NCI-H1092 treated with DMSO at 0.1 percent for 48 hours (cell line): ENCODE measurements at places on chromosomes 1 and 21.

DNA sequence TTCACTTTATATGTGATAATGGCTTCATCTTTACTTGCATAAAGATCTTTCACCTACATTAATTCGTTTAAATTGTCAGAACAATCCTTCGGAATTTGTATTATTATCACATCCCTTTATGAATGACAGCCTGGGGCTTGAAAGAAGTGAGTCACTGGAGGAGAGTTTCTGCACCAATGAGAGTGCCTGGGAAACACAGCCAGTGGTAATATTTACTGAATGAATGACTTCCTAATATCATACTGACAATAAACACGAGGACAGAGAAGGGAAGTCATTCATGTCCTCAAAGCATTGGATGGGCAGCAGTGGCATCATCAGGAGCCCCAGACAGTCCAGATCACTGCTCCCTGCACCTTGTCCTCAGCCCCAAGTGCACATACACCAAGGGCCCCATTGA lies 40.7 kb upstream of the PDE4B start:
- DNase-seq: no peak

DNA sequence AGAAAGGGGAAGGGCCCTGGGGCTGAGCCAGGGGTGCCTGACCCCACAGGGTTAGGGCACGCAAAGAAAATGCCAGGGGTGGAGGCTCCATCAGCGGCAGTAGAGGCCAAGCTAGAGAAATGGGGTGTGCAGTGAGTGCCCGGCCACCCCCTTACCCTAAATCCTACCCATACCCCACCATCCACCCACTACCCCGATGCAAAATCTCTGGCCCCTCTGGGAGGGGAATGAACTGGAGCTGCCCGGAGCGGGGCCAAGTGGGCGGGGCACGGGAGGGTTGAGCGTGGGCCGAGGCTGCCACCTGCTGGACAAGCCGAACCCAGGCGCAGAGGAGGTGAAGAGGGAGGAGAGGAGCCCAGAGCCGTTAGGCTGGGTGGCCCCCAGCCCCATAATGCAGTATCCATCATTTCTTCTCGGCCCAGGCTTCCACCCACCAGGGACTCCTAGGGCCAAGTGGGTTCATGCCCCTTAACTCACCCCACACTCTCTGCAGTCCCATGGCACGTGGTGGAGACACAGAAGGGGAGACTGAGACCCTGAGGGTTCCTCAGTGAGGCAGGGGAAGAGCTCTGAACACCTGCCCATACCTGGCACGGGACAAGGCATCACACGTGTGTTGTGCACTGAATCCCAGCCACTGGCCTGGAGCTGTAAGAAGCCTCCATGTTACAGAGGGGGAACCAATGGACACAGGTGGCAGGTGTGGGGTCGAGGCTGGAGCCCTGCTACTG lies 1.4 kb upstream of the C1QC start:
- DNase-seq: peak; percentile 66

GRCh38 chr1:35298464-35298863 lies 30.0 kb downstream of the ZMYM4 start:
- peak; percentile 34 for DNase-seq

- DNase-seq: no peak
Measured at GRCh38 chr1:211612786-211613107, 33.8 kb upstream of the SLC30A1 start.

GRCh38 chr1:53547231-53547790 lies 88.1 kb downstream of the DMRTB1 start:
- no peak for DNase-seq

GRCh38 chr1:88655140-88655539 lies 28.9 kb upstream of the PKN2 start:
- no peak for DNase-seq

DNA sequence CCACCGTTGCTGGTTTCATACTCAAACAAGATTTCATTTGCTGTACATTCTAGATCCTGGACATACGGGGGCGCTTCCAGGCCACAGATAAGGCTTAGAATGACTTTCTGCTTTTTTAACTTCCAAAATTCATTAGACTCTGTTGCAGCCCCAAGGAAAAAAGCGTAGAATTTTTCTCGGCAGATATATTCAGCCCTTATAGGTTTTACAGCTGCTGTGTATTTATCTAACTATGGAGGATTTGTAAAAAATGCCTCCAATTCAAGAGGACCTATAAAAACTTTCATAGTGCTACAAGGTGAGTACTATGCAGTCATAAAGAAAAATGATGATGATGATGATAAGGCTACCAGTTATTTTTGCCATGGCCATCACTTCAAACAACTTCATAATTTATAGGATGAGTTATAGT lies 51.6 kb downstream of the SLC30A10 start:
- DNase-seq: peak; percentile 17

DNA sequence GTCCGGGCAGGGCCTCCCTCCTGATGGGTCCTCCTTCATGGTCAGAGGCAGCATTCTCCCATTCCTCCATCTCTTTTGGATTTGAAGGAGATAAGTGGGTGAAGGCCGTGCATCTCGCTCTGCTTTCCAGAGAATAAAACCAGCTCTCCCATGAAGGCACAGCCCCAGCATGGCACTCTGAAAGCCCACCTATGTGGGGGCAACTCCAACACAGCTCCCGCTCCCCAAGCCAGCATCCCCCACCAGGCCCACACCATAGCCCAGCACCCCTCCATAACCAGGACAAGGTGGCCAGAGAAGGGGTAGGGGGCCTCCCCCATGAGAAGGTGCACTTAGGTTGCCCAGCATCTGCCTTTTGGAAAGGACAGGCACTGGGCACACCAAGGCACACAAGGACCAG lies 112.2 kb downstream of the PDE9A start:
- DNase-seq: no peak

- DNase-seq: no peak
Measured at GRCh38 chr1:49125746-49126145, 349.1 kb upstream of the BEND5 start.

DNA sequence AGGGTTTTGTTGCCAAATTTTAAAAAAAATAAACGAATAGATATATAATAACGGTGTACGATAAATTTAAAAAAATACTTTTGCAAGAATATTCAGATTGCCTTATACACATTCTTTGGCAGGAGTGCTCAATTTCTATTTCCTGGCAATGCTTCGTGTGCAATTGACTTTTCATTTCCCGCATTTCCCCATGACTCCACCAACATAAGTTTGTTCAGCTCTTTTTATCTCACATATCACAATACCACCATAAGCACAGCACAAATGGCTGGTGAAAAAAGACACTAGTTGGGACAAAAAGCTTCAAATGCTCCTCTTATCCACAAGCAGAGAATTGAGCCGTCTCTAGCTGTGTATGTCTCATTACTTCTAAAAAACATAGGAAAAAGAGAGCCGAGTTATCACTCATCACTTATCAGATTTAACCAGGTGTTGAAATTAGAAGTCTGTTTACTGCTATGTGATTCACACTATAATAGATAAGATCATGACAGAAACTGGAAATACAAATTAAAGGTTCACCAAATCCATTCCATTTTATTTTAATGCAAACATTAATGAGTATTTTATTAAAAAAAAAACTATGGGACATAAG lies 28.9 kb upstream of the RGS1 start:
- DNase-seq: no peak

- no peak for DNase-seq
Measured at GRCh38 chr1:54490361-54491248, 57.4 kb upstream of the ACOT11 start.

DNA sequence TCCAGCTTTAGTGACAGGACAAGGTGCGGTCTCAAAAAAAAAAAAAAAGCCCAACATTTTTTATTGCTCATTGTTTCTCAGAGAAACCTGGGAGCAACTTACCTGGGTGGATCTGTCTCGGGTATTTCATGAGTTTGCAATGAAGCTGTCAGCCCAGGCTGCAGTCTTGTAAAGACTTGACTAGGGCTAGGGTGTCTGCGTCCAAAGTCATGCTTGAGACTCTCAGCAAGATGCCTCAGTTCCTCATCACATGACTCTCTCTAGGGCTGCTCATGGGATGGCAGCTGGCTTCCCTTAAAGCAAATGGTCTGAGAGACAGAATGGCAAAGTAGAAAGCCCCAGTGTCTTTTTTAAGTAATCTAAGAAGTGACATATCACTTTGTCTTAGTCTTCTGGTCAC lies 8.1 kb downstream of the GABPA start:
- DNase-seq: no peak

DNA sequence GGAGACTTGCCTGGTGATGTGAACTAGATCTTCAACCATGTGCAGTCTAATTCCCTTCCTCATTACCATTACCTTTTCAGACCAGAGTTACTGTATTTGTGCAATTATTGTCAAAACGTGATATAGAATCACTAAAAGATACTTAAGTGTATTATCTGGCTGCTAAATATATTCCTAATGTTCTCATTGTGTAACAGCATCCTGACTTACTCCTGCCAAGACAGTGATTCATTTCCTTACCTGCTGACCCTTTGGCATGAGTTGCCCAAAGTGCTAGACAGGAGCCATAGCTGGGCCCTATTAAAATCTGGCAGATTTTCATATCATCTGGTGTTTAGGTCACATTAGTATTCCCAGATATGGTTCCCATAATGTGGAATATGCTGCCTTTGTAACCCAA lies 598.3 kb upstream of the CAMK1G start:
- DNase-seq: no peak

DNA sequence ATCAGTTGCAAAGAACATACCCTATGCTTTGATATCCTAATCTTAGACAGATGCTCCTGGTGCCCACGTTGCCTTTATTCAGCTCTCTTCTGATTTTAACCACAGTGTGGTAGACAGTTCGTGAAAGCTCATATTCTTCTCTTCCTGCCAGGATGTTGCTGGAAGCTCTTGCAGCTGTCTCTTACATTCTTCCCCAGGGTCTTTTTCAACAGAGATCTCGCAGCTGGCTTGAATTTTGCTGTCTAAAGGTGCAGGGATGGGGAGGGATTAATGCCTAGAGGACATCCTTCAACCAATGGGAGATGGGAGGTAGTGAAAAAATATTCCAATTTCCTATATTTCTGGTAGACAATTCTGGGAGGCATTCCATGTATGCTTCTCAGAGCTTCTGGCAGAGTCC lies 150.0 kb upstream of the APP start:
- DNase-seq: no peak

GRCh38 chr1:84442256-84442655 lies 36.8 kb upstream of the RPF1 start:
- DNase-seq: peak; percentile 30

DNA sequence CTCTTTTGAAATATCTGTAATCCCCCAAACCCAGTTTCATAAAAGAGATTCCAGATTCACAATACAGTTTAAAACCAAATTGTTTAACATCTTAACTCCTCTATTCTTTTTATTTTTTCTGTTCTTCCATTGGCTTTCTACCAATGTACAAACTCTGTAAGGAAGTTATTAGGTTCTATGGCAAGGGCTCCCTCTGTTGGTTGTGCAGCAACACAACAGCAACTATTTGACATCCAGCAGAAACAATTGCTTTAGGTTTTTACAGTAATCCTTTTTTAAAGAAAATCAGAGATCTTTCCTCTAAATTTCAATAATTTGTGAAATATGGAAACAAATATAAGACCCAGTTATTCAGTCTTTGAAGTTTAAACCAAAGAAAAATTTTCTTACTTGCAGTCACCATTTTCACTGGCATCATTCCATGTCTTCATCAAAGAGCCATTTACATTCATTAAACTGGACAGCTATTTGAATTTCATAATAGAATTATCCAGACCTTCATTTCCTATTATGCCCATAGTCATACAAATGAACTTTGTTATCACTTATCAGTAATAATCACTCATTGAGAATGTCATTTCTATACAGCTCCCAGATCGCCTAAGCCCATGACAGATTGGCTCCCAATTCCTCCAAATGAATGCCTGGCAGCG lies 46.5 kb upstream of the RNF11 start:
- DNase-seq: peak; percentile 75

GRCh38 chr1:229487181-229487580 lies 21.0 kb downstream of the NUP133 start:
- DNase-seq: no peak

GRCh38 chr21:45534636-45535331 lies 7.5 kb downstream of the SLC19A1 start:
- peak; percentile 72 for DNase-seq

DNA sequence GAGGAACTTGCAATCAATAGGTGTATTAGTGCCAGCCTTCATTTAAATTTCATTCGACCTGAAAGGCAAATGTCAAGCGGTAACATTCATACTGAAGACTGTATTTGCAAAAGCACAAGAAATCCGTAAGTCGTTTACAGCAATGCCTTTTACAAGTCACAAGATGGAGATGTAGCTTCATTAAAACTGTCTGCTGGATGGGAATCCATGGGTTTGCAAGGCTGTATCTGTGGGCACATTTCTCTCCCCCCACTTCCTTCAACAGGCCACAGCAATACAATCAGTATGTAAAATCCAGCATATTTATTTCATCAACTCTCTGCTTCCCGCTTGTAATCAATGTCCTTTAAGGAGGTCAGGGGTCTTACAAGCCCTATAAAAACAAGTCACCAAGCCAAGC lies 147.1 kb downstream of the SLC45A1 start:
- DNase-seq: no peak

GRCh38 chr1:86155807-86156565 lies 586 bp downstream of the COL24A1 start:
- no peak for DNase-seq

GRCh38 chr1:9652379-9653209 lies 1.1 kb downstream of the PIK3CD start:
- no peak for DNase-seq

GRCh38 chr21:15283789-15284188 lies 219.0 kb upstream of the NRIP1 start:
- peak; percentile 23 for DNase-seq

DNA sequence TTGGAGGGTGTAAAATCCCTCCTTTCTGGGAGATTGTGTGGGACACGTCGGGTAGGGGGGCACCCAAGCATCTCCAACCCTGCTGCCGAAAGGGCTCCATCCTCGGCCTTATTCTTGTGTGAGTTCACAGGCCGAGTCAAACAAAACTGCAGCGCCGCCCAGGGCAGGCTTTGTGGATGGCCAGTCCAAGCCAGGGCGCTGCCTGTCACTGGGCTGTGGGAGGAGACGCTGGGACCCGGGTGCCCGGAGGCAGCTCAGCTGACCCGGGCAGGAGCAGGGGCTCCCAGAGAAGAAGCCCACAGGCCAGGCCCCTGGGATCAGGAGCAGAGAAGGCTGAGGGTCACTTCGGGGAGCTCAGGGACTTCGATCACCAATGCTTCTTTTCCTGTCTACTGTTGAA lies 31.8 kb upstream of the ARHGEF16 start:
- DNase-seq: no peak

DNA sequence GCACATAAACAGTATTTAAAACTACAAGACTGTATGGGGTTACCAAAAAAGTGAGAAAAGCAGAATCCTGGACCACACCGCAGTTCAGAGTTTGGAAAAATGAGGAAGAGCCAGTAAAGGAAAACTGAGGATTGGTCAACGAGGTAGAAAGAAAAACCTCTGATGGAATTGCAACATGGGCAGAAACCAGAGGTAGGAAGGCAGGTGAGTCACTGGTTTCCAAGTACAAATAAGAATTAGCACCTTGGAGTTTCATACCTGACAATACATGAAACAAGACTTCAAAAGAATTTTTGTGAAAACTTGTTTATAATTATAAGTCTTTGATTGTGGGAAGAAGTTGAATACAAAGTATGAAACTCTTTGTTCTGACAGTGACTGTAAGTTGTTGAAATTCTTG lies 533.7 kb upstream of the DAB1 start:
- DNase-seq: no peak
